GOT3 (cell line): ENCODE measurements at places on chromosomes 1 and 21.

DNA sequence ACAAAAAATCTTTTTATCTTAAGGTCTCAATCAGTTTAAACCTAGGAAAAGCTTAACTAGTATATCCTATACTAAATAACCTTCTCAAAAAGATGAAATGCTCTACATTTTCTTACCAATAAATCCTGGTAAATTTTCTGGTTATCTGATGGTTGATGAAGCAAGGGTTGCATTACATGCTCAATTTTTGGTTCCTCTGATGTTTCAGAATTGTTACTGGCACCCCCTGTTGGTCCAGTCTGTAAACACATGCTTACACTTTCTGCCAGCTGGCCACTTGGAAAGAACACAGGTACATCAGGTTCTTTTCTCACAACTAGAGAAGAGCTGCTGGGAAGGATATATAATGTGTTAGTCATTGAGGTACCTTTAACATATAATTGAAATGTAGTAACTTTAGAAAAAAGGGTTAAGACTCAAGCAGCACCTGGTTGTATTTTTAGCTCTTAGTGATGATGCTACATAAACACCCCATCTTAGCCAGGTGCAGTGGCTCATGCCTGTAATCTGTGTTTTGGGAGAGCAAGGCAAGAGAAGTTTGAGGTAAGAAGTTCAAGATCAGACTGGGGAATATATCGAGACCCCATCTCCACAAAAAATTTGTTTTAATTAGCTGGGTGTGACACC, 30.9 kb upstream of the TAL1 start:
- DNase-seq = no peak

DNA sequence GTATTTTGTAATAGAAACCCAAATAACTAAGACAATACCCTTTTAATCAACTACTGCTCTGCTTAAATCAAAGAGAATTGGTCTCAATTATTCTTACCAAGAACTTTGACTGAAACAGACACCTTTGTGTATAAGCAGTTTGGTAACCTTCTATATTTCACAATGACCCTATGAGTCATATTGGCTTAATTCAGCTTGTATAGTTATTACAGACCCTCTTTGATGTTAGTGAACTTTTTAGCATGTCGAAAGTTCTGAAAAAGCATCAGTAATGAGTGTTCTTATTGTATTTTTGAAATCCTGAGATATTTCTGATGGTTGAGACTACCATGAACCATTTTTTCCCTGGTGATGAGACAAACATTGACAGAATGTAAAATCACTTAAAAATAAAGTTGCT, 43.3 kb upstream of the RABGAP1L start:
- DNase-seq = no peak

GRCh38 chr1:14561014-14561693, 37.3 kb upstream of the KAZN start:
- DNase-seq = no peak

GRCh38 chr1:29974316-29974724, 738.0 kb downstream of the PTPRU start:
- no peak for DNase-seq

- DNase-seq = no peak
Measured at GRCh38 chr1:91803847-91804545, 82.0 kb downstream of the TGFBR3 start.
